ENCODE measurements at places on chromosomes 1 and 21.

DNA sequence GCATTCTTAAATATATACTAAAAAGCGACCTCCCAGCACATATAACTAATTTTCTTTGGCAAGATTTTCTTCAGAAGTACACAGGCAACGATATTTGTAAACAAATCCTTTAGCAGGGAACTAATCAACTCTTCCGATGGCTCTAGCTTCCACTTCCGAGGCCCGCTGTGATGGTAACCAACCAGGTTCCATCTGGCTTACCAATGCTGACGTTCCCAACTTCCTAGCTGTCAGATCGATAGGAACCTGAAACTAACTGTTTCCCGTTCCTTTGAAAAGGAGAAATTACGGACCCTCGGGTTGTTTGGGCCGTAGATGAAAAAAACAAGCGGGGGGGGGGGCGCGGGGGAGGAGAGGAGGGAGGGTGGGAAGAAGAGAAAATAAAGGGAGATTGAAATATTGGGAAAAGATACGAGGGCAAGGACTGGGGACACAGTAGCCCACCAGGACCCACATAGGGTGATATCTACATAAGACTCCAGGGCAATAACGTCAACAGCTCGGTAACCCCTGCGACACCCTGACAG is 513 bp downstream of the GTF2B start:
- DNase-seq, result no peak

GRCh38 chr1:204758601-204759000 is 73.1 kb upstream of the LRRN2 start:
- no peak for DNase-seq

GRCh38 chr1:196372896-196373536 is 235.2 kb downstream of the KCNT2 start:
- no peak for DNase-seq

DNA sequence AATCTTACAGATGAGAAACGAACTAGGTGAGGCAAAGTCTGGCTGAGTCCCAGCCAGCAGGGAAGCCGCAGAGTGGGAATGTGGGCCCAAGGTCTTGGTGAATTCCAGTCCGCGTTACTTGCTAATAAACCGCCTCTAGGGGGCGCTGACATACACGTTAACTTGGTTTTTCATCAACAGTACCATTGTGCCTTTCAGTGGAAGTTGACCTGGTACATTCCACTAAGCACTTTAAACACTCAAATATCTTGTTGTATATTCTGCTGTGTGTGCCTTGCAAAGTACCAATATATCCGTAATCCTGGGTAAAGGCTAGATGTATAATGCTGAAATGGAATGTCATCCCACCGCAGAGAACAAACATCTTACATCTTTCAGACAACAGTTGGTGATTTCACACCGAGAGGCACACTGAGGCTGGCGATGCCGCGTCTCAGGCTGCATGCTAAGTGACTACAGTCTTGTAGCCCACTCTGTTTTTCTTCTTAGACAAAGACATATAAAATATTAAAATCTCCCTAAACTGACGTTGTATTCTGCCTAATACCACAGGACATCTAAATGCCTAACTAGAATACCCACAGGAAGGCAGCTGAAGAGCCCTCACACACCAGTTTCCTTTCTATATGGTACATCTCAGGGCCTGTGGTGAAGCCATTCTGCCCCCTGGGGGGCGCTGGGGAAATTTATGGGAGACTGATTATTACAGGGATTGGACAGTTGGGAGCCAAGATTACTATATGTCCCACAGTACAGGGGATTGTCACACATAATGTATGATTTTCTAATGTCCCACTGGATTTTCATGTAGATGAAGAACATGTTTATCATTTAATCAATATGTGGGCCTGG is 49.2 kb upstream of the C1orf198 start:
- DNase-seq, result peak; percentile 52

GRCh38 chr21:25878344-25878743 is 143.6 kb downstream of the GABPA start:
- DNase-seq, result no peak

- DNase-seq, result peak; percentile 24
These were observed 16.4 kb upstream of the RAB29 start for GRCh38 chr1:205791568-205792180.

GRCh38 chr1:43552813-43553212 is 22.1 kb downstream of the PTPRF start:
- no peak for DNase-seq

GRCh38 chr1:201114245-201115131 is 2.3 kb upstream of the CACNA1S start:
- peak; percentile 74 for DNase-seq

- DNase-seq, result no peak
These were observed 35.8 kb downstream of the SSBP3 start for GRCh38 chr1:54370287-54370989.

DNA sequence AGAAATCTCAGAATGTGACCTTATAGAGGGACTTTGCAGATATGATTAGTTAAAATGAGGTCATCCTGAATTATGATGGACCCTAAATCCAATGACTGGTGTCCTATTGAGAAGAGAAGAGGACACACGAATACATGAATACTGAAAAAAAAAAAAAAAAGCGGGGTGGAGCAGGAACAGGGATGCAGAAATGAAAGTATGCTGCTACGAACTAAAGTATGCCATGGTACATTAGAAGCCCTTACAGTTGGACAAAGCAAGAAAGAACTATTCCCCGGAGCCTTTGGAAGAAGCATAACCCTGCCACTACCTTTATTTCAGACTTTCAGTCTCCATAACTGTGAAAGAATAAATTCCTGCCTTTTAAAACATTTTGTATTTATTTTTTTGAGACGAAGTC is 557.9 kb upstream of the NCAM2 start:
- DNase-seq, result no peak

DNA sequence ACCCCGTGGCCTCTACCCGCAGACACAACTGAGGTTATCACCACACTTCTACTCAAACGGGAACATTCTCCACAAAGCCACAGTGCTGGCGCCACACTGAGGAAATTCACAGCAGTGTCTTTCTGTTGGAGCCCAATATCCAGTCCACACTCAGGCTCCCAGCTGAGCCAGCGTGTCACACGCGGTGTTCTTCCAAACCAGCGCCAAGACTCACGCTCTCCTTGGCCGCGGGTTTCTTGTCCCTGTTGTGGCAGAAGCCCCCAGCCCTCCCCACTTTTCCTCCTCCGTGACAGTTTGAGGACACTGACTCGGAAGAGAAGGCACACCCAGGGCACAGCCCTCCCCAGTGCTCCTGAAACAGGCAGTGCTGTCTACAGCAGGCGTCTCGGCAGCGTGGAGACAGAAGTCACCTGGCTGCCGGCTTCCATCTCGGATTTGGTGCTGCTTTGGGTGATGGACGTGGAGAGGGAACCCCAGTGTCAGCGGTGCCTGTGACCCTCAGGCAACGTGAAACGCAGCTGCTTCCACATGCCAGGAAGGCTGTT is 35.4 kb upstream of the AGPAT3 start:
- no peak for DNase-seq

- DNase-seq, result no peak
These were observed 15.9 kb downstream of the UCK2 start for GRCh38 chr1:165843304-165843703.

- DNase-seq, result no peak
These were observed 39.7 kb downstream of the LACTBL1 start for GRCh38 chr1:22932803-22933470.

GRCh38 chr1:8312235-8313218 is 5.4 kb upstream of the SLC45A1 start:
- DNase-seq, result no peak

GRCh38 chr1:1264868-1265272 is 8.8 kb downstream of the UBE2J2 start:
- no peak for DNase-seq

DNA sequence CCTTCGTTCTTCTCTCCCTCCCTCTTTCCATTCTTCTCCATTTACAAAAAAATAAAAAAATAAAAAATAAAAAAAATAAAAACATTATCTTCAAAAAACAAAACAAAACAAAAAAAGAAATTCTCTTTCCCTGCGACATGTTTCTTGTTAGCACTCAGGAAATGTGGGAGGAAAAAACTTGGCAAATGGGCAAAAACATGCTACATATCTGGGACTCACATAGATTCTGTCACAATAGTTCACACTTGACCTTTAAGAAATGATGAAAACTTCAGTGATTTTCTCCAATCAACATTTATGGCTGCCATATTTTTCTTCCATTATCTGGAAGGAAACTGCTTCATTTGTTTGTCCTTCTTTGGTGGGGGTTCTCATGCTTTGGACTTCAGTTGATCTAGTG is 109.3 kb downstream of the PRKAB2 start:
- DNase-seq, result no peak

- DNase-seq, result no peak
These were observed 33.9 kb downstream of the TMEM63A start for GRCh38 chr1:225848030-225848955.

DNA sequence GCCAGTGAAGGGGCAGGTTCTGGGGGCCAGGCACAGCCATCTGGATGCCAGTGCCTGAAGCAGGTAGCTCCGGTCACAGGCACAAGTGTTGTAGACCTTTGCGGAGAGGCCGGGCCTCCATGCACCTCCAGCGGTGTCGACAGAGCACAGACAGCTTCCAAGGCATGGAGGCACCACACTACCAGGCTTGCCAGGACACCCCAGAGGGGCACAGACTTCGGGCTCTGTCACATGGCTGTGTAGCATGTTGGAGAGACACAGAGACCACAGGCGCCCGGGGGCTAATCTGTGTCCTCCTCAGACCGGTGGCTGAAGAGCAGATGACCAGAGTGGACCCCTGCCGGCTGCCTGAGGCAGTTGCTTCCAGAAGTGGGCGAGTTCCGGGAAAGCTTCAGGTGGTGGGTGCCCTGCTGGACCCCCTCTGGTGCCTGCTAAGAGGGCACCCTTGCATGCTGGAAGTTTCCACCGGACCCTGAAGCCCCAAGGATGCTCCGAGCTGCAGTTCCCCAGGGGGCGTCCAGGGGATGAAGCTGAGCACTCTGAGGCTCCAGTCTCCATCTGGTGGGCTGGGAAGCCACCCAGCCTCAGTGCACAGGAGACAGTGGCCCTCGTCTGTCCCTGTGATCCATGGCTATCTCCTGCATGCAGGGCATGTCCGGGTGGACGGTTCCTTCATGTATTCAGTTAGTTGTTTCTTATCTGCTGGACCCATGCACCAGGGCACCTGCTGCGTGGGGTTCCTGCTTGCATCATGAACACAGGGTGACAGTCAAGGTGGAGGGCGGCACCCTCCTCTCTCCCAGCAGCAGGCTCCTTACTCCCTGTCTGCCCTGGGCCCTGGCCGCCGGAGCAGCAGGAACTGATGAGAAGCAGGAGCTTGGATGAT is 82.4 kb downstream of the OBSCN start:
- no peak for DNase-seq

DNA sequence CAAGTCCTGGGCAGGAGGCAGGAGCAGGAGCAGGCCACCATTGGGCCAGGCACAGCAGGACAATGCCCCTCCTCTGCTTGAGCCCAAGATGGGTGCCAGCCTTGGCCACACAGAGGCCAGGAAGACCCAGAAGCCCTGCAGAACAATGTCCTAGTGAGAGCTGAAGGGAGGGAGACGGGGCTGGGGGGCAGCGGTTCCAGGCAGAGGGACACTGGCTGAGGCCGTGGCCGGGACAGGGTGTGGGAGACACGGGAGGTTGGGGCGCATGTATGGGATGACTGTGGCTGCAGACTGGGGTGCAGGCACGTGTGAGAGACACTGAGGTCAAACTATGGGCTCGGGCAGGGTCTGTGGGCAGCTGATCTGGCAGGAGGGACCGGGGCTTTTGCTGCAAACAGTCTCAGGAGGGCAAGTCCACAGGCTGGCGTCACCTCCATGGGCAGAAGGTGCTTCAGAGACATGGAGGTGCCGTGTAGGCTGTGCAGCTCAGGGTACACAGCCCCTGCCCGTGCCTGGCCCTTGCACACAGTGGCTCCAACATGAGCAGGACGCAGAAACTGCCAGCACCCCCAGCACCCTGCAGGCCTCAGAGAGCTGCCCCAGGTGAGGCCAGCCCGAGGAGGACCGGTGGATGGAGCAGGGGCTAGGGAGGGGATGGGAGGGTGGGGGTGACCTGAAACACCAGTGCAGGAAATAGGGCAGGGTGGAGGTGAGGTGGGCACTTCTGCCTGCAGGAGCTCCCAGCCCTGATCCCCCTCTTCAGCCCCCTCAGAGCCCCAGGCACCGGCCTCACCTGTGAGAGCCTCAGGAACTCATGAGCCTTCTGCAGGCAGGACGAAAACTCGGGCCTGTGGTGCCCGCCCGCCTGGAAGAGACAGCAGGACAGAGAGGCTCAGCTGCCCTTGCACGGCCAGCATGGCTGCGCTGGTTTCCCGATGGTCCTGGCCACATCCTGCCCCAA is 19.5 kb downstream of the LSS start:
- no peak for DNase-seq

All from stimulated activated CD4-positive, alpha-beta T cell treated with anti-CD3 and anti-CD28 coated beads, Interleukin-1b, Interleukin-23, amount 100 ng/mL, for 24 hours (primary cell).